Psoas muscle (tissue), 8 donors: ENCODE measurements at places on chromosomes 3 and 15.

DNA sequence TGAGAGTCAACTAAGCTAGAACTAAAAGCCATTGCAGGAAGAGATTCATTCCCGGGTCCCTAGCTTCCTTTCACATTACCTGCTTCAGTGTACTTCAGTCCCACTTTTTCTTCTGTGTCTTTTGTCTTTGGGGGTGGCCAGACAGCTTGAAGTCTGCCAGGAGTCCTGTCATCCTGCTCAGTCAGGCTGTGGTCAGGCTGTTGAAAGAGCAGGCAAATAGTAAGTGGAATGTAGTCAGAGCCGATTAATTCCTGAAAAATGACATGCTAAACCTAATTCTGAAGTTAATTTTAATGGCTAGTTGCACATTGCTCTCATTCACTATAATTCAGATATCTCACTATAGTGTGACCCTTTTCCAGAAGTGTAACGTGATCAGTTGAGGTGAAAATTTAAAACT, 129.6 kb downstream of the FMN1 start:
- H3K4me3 ChIP-seq, result no peak overlapping the region
- H3K27ac ChIP-seq, result no peak overlapping the region
- H3K27me3 ChIP-seq, result no peaks in the 10 kb centered on the region
- no peaks in the 10 kb centered on the region for H3K36me3 ChIP-seq
- DNase-seq, result no peak

- no peaks in the 10 kb centered on the region for H3K27me3 ChIP-seq
- DNase-seq, result no peak
- no peaks in the 10 kb centered on the region for H3K36me3 ChIP-seq
- peak overlapping the region; percentile 73 for H3K27ac ChIP-seq
- no peak overlapping the region for H3K4me3 ChIP-seq
- H3K4me1 ChIP-seq, result peaks cover 33% of the 10 kb centered on the region
These were observed 242.3 kb downstream of the LPP start for GRCh38 chr3:188396251-188396650.

DNA sequence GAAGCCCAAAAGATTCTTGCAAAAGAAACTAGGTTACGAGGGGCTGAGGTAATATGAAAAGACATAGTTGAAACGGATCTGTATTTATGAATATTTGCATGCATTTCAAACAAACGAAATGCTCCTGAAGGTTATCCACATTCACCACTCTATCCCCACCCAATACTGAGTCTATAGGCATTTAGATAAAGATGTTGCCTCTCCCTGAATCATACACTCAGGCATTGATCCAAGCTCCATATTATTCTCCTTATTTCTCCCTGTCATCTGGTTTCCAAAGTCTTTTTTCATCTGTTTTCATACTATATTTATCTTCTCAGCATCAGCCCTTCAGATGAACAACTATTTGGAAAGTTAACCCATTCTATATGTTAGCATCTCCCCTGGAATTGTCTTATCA, 492.5 kb upstream of the TGFBR2 start:
- no peak for DNase-seq
- no peak overlapping the region for H3K4me3 ChIP-seq
- no peaks in the 10 kb centered on the region for H3K27me3 ChIP-seq

DNA sequence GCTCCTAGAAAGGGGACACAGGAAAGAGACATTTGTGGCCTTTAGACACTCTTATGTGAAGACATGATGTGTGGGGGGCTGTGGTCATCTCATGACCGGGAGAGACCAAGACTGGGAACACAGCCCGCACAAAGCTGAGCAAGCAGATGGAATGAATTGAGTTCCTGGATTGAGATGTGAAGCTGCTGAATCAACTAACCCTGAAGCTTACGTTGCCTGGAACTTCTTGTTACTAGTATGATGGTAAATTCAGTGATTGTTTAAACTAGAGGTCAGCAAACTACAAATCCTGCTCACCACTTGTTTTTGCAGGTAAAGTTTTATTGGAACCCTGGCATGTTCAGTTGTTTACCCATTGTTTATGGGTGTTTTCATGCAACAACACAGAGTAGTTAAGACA, 83.4 kb upstream of the BHLHE40 start:
- H3K27me3 ChIP-seq, result no peaks in the 10 kb centered on the region
- no peak for DNase-seq
- no peak overlapping the region for H3K27ac ChIP-seq
- no peak overlapping the region for H3K4me3 ChIP-seq
- no peaks in the 10 kb centered on the region for H3K36me3 ChIP-seq

GRCh38 chr15:69288531-69289341, 10.0 kb upstream of the PAQR5 start:
- H3K4me3 ChIP-seq, result no peak overlapping the region
- no peaks in the 10 kb centered on the region for H3K27me3 ChIP-seq
- no peak for DNase-seq
- no peaks in the 10 kb centered on the region for H3K4me1 ChIP-seq

GRCh38 chr15:48470096-48470495, 138.9 kb downstream of the DUT start:
- no peak overlapping the region for H3K27ac ChIP-seq
- no peaks in the 10 kb centered on the region for H3K36me3 ChIP-seq
- no peak for DNase-seq
- no peak overlapping the region for H3K4me3 ChIP-seq

DNA sequence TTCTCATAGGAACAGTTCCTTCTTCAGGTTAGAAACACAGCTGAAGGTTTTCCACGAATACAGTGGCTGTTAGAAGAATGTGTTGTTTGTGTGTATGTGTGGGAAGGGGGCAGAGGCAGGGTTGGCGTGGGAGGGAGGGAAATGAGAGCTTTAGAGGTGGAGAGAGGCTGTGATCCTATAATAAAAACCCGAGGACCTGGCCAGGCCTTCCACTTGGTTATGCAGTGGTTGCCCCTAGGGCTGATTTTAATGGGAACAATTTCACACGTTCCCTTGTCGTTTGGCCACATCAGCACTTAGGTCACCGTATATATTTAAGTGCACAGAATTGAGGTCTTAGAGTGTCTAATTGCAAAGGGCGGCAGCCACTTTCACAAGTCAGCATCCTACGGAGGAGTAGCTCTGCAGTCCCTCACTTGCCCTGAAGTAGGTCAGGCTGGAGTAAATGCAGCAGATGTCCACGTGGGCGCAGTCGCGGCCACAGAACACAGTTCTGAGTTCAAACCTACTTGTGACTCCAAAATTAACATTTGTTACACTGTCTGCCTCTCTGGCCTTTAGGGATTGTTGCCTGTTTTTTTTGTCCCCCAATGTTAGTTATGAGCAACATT, 85.6 kb downstream of the PDCD6IP start:
- peak overlapping the region; percentile 54 for H3K4me3 ChIP-seq
- no peaks in the 10 kb centered on the region for H3K27me3 ChIP-seq
- H3K4me1 ChIP-seq, result peaks cover 17% of the 10 kb centered on the region
- H3K27ac ChIP-seq, result no peak overlapping the region
- no peak for DNase-seq
- H3K36me3 ChIP-seq, result no peaks in the 10 kb centered on the region

DNA sequence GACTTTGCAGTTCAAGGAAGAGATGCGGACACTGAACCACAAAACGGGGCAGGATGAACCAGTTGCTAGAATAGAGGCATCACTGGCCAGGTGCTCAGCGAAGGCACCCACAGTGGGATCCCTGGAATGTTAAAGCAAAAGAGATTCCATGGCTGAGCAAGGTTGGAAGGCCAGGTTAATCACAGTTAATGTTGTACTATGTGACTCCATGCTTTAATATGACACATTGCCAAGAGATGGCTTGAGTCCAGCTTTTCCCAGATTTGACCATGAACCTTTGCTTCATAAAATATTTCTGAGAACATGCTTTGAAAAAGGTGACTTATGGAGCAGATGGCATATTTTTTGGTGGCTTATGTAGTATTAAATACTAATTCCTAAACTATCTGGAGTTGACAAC, 76.2 kb upstream of the CMTM7 start:
- peaks cover 2% of the 10 kb centered on the region for H3K4me1 ChIP-seq
- no peak for DNase-seq
- H3K27ac ChIP-seq, result no peak overlapping the region
